Activated T-cell treated with anti-CD3 and anti-CD28 coated beads for 4 hours (primary cell): ENCODE measurements at places on chromosomes 3 and 15.

DNA sequence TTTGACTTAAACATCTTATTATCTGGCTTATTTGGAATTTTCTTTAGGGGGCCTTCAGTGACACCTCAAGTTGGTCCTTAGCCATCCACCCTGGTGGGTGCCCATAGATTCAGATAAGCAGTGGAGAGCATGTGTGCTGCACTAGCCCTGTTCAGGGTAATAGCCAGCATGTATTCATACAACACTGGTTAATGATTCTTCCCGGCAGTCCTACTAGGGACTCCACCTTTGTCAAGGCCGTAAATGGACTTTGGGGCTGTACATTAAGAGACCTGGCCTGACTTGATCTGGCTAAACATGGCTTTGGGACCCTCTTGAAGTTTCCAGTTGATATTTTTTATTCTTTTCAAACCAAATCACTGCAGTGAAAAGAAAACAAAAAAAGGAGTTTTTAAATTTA lies 125.8 kb downstream of the PTPRG start:
- DNase-seq = no peak

DNA sequence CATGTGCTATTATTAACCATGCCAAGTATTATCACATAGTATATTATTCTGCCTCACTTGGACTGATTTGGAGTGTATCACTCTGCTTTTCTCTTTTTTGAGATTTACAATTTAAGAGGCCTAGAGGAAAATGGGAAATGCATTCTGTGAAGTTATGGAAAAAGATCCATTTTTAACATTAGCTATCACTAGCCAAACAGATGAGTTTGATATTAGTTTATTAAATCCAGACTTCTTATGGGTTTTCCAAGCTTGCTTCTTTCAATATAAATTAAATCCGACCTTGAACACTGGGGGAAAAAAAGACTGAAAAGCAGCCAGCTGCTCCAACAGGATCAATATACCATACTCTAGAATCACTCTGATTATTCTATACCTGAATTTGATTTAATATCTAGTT lies 30.1 kb upstream of the PLOD2 start:
- no peak for DNase-seq

DNA sequence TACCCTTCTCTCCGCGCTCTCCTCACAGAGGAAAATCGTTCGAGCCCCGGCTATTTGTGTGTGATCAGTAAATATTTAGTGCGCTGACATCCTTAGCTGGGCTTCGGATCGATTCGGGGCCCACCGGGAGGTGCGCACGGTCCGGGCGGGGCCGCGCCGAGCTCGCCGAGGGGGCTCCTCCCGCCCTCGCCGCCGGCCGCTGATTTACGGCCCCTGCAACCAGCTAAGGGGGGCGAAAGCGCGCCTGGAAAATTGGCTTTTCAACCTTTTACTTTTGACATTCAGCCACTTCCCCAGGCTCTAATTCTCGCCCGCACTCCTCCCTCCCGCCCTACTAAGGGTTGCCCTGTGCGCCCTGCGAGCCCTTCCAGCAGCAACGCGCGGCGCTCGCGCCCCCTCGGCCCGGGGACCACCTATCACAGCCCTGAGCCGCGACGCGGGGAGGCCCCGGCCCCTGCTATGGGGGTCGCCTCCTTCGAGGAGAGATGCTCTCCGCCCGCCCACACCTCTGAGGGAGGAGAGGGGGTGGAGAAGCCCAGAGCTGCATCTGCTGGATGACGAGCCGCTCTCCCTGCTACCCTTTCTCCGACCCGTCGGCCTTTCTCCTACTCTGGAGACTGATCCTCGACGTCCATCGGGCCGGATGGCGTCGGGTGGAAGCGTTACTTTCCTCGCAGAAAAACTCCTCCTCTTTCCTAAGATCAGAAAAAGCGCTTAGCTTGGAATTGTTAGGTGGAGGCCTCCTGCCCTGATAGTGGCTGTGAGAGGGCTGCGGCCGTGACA lies 7.8 kb upstream of the NR2F2 start:
- no peak for DNase-seq

DNA sequence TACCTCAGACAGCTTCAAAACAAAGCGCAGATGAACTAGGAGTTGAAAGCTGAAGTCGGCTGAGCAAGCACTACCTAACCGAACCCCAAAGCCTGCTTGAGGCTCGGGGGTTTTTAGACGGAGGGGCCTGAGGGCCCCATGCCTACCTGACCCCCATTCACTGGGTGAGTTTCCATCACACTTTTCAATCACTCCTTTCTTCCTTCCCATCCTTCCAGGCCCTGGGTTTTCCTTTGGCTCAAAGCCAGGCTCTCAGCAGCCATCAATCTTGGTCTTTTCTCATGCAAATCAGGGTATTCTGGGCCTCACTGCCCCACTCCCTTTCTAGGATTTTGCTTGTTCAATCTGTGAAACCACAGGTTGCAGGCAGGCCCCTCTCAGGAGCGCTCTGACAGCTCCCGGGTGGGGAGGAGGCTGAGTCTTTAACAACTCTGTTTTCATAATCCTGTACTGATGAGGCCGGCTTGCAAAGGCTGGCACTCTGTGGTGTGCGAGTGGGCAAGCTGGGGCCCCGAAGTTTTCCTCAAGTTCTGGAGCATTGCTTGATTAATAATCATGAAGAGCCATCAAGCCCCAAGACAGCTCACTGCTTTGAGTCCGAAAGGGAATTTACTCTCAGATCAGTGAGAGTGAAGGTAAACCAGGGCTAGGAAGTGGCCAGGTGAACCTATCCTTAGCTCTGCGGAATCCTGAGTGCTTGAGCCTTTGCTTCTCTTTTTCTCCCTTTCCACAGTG lies 97.6 kb downstream of the FRMD4B start:
- DNase-seq = no peak

DNA sequence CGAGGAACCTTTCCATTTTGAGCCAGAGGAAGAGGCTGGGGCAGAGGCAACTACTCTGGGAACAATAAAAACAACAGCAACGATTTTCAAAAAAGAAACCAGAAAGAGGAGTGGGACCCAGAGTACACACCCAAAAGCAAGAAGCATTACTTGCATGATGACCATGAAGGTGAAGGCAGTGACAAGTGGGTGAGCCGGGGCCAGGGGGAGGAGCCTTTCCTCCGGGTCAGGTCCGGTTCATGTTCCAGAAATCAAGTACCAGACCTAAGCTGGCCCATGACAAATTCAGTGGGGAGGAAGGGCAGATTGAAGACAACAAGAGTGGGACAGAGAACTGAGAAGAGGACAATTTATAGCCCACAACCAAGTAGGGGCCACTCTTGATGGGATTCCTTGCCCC lies 77.2 kb upstream of the STT3B start:
- no peak for DNase-seq

- DNase-seq = no peak
Measured at GRCh38 chr3:129211345-129211744, 27.6 kb upstream of the CNBP start.

DNA sequence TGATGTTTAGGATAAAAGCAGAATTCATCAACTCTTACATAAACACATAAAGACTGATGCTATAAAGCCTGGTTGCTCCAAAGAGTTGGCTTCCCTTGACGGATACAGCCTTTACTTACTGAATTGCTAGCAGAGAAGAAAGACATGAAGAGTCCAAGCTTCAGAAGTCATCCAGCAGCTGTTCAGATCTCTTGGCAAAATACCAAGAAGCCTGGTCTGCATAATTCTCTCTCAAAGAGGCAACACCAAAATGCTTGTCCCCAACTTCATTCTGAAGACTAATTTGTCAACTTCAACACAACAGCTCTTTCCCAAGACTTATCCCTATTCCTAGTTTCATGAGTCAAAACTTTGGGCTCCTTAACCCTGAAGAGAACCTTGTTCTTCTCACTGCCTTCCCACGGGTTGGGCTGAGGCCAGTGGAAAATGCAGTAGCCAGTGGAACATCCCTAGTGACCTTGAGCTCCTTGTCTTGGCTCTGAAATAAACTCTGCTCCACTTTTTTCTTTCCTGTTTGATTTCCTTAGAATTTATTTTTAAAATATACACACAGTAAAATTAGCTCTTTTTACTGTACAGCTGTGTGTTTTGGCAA lies 119.2 kb upstream of the THBS1 start:
- DNase-seq = no peak

GRCh38 chr15:36373550-36373949 lies 205.9 kb upstream of the CDIN1 start:
- no peak for DNase-seq

DNA sequence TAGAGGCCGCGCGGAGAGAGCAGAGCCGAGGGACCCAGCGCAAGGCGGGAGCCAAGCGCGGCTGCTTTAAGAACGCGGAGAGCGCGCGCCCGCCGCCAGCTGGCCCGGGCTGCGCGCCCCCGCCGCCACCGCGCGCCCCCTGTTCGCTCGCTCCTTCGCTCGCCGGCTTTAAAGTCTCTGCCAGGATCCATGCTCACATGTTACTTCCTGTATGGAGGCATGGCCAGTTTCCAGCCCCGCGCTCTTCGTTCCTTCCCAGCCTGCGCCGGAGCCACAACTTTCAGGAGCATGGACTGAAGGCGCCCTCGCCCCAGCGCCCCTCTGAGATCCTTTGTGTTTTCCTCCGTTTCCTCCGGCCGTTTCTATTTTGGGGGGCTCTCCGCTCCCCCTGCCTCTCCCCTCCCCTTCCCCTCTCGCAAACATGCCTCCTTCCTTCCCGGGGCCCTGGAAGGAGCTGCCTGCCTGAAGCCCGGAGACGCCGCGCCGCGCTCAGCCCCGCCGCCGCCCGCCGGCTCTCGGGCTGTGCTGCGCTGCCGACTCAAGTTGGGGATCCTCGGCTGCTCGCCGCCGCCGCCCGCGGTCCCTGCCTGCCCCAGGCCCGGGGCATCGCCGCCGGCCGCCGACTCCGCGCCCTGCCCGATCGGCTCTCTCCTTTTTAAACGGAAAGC lies at the start of gene PTPRG:
Gene PTPRG, plus strand, starts transcription at position 198 of the 668 bp plus-strand sequence. CDS start 717 bp downstream, outside the sequence.
- no peak for DNase-seq

DNA sequence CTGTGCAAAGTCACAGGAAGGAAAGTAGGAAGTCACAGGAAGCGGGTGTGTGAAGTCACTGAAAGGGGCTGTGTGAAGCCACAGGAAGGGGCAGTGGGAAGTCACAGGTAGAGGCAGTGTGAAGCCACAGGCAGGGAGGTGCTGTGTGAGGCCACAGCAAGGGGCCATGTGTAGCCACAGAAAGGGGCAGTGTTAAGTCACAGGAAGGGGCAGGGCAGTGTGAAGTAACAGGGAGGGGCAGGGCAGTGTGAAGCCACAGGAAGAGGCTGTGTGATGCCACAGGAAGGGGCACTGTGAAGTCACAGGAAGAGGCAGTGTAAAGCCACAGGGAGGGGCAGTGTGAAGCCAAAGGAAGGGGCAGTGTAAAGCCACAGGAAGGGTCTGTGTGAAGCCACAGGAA lies 36.5 kb downstream of the GASK1A start:
- DNase-seq = no peak

- DNase-seq = no peak
Measured at GRCh38 chr3:161794551-161794950, 297.9 kb downstream of the OTOL1 start.

DNA sequence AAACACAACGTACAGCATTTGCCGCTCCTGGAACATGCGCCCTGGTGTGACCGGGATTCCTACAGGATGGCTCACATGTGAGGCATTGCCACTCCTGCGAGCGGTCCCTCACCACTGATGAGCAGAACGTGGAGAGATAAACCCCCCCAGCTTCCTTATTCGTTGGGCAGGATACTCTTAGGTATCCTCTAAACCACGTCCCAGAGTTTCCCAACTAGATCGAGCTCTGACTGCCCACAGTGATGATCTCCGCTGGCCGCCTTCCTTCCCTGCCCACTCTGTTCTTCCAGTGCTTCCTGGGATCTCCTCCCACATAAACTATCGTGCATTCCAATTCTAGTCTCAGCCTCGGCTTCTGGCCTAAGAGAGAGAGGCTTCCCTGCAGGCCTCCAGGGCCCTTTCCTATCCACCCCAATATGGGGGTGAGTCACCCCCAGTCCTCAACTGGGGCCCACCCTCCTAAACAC lies 91.8 kb downstream of the TOP2B start:
- no peak for DNase-seq

DNA sequence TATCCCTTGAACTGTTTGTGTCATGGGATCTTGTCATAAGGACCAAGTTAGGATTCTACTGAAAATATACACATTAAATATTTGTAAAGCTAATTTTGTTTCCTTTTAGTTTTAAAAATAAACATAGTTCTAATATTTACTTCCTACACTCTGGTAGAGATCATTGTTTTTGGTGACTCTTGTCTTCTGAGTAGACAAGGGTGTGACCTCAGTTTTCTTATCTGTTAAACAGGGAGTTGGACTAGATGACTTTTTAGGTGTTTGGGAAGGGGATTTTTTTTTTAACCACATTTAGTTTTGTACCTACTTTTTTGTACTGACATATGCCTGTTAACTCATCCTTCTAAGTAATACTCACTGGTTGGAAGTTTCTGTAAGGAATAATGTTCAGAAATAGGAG lies 30.8 kb downstream of the PLS1 start:
- no peak for DNase-seq

DNA sequence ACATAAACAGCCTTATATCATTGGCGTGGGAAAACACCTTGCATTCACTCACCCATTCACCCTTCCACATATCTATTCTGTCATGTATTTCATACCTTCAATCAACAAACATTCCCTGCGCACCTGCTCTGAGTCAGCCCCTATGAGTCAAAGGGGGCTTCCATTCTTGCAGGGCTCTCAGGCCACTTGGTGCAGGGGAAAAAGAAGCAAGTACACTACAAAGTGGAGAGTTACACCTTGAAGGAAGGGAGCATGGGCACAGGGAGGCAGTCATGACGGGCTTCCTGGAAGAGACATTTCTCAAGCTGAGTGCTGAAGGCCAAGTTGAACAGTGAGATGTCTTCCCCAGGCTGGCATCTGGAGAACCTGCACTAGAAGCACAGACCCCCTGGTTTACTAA lies 4.6 kb upstream of the AMOTL2 start:
- no peak for DNase-seq

- no peak for DNase-seq
Measured at GRCh38 chr3:194300382-194300758, 50.8 kb downstream of the CPN2 start.

GRCh38 chr3:102183623-102184022 lies 251.2 kb upstream of the ZPLD1 start:
- no peak for DNase-seq

DNA sequence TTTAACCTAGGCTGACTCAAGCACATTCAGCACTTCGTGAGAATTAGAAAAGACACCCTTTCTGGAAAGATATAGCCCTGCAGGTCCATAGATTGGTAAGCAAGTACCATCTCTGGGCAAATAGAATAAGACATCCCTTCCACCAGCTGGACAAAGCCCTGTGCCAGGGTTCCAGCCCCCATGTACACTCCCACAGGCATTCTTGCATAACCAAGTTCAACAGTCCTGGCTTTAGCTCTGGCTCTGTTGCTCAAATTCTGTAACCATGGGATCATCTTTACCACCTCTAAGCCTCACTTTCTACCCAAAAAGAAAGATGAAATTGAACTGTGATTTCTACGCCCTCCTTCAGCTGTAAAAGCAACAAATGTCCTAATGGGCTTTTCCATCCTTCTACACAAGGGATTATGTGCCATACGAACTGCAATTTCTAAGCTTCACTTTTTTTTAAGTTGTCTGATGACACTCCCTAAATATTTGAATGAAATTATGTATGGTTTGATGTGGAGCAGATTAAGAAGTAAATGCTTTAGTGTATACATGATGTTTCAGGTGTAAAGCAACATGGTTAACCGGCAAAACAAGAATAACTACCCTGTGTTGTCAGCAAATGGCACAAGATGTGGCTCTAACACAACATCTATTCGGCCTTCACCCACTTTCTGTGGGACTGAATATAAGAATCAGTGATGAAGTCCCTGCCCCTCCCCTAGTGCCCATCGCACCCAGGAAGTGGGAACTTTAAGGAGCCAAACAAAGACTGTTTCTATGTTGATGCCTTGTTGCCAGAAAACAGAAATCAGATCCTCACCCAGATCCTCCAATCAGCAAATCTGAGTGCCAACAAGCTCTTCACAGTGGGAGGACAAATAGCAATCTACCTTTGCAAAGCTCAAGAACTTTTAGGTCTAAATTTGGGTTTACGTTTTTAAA lies 165.7 kb downstream of the P3H2 start:
- no peak for DNase-seq
